Effector memory CD4-positive, alpha-beta T cell (primary cell): ENCODE measurements at places on chromosomes 1 and 21.
A peak's percentile ranks its signal among the peaks of the same experiment; 100 is the strongest.

GRCh38 chr1:91567583-91567982, 66.9 kb downstream of the CDC7 start:
- DNase-seq, result no peak

GRCh38 chr21:44378646-44379514, 25.5 kb downstream of the TRPM2 start:
- DNase-seq, result no peak

DNA sequence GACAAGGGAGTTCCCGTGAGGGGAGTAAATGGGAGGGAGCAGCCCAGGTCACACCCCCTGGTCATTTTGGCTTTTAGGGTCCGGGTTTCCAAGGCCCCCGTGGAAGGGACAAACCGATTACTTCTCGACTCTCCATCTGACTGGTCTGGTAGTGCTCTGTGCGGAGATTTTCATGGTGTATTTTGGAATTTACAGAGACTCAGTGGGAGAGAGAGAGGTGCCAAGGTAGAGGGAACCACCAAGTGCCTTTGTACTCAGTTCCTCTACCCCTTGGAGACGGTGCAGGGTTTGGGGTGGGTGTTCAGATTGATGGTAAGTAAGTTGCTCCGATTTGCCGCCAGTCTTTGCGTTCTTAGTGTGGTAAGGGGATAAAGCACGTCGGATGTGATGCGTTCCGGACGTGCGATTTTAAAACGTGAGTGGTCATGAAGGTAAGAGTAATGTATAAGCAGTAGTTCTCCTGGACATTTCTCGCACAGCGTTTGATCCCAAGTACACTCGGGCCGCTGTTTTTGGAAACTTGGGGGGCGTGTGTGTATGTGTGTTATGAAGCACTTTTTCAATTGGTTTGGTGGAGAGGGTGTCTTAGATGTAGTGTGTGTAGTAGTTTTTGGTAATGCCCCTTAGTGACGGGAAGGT, 682 bp downstream of the SUCO start:
- DNase-seq, result peak; percentile 15

DNA sequence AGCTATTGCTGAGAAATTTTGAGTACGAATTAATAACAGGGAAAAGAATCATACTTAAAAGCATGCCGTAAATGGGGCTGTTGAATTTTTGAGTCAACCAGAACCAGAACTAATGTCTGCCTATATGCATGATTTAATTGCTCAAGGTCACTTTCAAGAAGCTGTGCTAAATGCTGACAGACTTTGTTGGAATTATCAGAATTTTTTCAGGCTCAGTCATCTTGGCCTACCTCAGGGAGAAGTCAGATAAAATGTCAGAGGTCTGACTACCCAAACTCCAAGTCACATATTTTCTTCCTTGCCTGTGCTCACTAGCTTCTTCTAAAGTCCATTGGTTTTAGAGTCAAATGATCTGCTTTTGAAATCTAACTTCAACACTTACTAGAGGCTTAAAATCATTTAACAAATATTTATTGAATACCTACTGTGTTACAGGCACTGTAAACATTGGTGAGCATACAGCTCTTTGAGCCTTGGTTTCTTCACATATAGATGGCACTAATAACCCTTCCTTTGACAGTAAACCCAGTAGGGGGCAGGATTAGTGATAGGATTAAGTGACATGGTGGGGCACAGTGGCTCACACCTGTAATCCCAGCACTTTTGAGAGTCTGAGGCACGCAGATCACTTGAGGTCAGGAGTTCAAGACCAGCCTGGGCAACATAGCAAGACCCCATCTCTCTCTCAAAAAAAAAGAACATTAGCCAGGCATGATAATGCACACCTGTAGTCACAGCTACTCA, 121.2 kb upstream of the SLC44A3 start:
- DNase-seq, result no peak

DNA sequence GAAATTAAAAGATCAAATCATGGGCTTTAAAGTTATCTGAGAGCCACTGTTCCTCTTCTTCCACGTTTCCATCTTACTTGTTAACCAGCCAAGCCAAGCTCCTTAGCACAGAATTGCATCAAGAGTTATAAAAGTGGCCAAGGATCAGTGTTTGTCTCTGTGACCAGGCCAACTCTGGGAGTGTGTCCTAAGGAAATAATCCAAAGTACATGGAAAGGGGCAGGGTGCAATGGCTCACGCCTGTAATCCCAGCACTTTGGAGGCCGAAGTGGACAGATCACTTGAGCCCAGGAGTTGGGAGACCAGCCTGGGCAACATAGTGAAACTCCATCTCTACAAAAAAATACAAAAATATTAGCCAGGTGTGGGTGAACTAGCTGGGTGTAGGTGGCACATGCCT, 10.0 kb upstream of the MPZL1 start:
- no peak for DNase-seq

- no peak for DNase-seq
Observed at GRCh38 chr1:155873860-155874259, 14.5 kb downstream of the SYT11 start.

GRCh38 chr1:174519844-174520243, 72.1 kb downstream of the GPR52 start:
- DNase-seq, result no peak

DNA sequence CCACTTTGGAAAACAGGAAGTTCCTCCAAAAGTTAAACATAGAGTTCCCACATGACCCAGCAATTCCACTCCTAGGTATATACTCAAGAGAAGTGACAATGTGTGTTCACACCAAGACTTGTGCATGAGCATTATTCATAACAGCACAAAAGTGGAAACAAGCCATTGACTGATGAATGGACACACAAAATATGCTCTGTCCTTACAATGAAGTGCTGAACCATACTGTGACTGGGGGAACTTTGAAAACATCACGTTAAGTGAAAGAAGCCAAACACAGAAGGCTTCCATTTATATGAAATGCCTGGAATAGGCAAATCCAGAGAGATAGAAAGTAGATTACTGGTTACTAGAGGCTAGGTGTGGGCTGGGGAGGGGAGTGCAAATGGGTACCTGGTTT, 150.3 kb downstream of the ZSCAN20 start:
- no peak for DNase-seq

DNA sequence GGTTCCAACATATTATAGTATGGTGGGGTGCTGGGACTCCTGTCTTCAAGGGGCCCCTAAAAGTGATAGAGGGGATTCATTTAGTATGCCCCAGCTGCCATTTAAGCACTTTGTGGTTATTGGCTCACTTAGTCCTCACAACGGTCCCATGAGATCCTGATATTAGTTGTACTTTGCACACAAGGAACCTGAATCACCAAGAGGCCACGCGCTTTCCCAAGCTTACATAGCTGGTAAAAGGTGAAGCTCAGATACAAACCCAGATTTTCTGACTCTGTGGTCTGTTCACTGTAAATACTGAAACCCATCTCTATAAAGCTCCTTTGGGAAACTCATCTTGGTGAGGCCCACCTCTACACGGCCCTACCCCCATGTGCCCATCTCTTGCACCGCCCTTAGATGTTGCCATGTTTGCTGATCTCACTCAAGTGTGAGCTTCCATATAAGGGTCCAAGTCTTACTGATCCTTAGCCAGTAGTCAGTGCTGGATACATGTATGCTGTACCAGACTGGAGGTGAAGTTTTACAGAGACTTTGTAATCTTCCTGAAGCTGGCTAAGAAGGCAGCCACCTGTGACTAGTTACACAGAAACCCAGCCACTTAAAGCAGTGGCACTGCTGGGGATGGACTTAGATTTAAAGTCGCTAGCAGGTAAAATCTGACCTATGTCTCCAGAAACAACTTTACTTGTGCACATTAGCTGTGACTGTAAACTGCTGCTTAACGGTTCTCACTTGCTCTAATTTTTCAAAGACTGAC, 124.4 kb upstream of the HOOK1 start:
- no peak for DNase-seq

- no peak for DNase-seq
Observed at GRCh38 chr1:33400153-33400911, 30.6 kb downstream of the PHC2 start.

DNA sequence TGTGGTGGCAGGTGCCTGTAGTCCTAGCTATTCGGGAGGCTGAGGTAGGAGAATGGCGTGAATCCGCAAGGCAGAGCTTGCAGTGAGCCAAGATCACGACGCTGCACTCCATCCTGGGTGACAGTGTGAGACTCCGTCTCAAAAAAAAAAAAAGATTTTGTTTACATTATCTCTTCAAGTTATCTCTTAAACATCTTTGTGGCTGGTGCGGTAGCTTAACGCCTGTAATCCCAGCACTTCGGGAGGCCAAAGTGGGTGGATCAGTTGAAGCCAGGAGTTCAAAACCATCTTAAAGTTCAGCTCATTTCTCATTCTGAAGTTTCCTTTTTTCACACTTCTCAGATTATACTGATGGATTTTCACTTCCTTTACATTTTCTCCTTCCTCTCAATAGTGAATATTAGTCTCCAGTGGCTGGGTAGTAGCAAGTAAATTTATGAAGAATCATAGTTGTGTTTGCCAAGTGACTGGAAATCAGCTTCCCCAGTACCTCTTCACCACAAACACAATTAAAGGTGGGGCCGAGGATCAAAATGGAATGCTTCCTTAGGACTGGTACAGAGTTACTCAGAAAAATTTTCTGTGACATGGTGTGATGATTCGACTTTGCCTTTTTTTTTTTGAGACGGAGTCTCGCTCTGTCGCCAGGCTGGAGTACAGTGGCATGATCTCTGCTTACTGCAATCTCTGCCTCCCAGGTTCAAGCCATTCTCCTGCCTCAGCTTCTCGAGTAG, 13.8 kb downstream of the PIP5K1A start:
- no peak for DNase-seq

DNA sequence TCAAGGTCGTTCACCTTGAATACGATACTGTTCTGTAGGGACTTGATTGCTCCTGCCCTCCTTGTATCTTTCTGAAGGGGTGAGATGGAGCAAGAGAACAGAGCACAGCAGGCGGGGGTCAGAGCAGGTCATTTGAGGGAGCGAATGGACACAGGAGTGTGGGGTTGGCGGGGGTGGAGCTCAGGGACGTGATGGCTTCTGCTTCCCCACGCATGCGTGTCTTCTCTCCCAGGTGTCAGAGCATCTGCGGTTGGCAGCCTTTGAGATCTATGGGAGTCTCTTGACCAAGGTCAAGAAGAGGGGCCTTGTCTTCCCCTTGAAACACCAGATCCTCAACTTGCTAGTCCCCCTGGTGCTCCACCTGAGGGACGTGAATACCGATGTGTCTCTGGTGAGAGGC, 63.9 kb downstream of the INAVA start:
- no peak for DNase-seq

DNA sequence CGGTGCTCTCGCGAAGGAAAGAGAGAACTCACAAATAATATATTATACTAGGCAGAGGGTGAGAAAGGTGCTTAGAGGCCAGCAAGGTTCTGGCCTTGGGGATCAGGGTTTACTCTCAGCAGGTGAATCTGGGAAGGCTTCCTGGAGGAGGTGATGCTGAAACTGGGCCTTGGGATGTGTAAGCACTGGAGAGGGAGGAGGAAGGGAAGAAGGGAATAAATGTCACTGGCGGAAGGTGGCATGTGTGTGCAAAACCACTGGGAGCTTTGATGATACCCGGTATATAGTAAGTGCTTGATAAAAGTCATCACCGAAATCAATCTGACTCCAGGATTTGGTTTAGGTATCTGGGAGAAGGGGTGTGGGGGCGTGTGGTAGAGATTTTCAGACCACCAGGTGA, 24.4 kb downstream of the SPSB1 start:
- no peak for DNase-seq

DNA sequence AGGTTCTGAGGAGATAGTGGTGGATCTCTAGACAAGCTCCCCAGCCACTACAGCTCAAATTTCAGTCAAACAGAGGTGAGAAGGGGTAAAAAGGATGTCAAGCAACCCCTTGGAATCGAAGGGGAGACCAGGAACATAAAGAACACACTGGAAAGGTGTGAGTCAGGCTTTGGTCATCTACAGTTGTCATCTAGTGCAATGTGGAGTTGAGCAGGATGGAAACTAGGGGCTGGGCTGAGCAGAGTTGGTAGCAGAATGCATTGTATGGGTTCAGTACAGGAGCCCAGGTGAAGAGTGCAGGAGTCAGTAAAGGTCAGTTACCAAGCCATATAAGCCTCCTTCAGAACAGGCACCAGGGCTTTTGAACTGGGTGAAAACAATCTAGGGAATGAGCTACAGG, 52.7 kb upstream of the VAV3 start:
- no peak for DNase-seq

DNA sequence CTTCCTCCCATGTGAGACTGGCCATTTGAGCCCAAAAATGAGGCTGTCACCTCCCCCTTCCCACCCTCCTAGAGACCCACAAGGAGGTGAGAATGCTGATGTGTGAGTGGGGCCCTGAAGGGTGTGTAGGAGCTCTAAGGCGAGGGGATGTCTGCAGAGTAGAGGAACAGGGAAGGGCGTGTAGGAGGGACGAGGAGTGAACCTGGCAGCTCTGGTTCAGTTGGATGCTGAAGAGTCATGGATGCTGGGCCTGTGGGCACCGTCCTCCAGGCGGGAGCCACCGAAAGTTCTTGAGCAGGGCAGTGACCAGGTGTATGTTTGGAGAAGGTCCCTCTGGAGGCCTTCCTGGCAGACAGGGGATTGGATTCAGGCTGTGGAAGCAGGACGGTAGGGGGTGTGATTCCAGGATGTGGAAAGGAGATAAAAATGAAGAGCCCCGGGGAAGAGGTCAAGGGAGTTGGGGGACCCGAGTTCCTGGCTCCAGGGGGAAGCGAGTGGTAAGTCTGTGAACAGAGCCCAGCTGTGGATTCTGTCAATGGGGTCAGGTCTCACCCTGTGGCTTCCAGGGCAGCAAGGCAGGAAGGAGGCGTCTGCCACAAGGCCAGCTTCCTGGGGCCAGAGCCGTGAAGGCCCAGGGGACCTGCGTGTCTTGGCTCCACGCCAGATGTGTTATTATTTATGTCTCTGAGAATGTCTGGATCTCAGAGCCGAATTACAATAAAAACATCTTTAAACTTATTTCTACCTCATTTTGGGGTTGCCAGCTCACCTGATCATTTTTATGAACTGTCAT, 7.9 kb downstream of the SAMD11 start:
- no peak for DNase-seq

GRCh38 chr21:29190923-29191331, 60.5 kb downstream of the MAP3K7CL start:
- DNase-seq, result no peak

GRCh38 chr1:58447886-58448285, 98.6 kb downstream of the OMA1 start:
- DNase-seq, result no peak

DNA sequence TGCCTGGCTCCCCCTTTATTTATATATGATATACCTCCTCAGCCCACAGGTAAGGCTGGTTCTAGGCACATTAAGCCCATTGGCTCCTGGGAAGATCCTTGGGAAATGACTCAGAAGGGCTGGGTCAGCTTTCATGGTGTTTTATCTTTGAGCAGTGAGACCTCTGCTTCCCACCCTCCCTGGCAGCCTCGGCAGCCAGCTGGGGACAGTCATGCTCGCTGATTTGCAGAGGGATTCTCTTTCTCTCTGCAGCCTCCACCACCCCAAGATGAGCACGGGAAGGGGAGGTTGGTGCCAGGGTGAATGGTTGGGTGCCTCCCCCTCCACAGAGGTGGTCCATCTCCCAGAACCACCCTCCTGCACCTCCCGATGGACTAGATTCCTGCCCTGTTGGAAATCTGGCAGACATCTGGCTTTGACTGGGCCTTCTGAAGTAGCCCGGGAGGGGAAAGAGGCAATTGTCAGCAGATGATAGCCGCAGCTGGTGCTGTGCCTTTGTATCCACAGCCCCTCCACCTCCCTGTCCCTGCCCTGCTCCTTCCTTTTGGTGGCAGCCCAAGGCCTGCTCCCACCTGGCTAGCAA, 24.6 kb downstream of the IER5 start:
- DNase-seq, result no peak
